HCT116 (cell line): ENCODE measurements at places on chromosomes 4 and X.

DNA sequence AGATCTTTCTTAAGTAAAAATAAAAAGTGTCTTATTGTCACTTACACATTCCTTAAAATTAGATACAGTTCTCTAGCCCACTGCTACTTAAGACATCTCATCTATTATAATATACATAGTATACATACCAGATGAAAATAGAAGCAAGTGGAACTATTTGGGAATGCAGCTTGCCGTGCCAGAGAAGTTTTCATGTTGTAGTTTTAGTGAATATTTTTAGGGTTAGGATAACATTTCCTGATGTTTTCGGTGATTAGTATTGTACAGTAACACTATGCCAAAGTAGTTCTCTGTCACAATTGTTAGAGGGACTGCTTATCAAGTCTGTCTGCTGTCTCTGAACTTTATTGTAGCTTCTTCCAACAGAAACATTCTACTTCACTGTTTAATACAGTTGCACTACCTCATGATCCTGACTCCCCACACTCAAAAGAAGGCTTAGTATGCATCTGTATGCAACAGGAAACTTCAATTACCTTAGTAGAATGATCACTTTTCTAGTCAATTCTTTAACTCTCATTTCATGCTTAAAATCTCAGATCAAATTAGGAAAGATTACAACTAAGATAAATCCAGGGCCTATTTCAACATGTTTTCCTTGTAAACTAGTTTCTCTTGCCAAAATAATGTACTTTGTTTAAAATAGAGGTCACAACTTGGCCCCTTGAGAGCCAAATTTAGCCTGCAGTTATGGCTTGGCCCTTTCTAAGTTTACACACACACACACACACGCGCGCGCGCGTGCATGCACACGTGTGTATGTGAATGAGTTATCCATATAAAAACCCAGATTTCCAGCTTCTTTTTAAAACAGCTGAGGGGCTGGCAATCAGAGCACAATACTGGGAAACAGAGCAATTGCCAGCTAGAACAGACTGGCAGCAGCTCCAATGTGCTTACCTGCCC is 42.3 kb upstream of the SRPX start:
- DNase-seq = no peak

DNA sequence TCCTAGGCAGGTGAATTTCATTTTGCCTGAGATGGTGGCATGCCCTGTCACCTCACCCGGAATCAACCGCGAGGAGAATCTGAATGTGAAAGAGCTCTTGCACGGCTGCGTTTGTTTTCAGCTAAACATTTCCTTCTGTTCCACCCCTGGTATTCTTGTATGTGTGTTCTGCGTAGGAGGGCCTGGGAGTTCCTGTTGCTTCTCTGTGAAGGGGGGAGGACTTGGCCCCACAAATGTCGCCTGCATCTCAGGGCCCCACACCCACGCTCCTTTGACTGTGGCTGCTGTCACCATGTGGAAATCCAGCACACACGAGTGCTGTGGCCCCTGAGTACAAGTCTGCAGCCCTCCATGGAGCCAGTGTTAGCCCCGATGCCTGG is 45.8 kb upstream of the CLCN4 start:
- no peak for DNase-seq

DNA sequence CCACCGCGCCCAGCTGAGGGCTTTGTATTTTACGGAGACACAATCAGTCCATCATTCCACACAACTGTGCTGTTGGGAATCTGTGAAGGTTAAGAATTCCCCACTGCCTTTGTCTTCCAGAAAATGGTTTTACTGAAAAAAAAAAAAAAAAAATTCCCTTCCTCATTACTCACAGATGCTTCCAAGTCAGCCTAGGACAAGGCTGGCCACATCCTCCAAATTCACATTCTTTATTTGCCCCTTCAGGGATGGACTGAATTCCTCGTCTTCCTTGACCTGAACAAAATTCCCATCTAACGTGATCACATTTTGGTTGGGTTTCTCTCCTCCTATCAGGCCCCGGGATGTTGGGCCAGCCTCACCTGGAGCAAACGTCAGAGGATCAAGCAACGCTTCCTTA is 130.3 kb downstream of the DHRSX start:
- DNase-seq = no peak

- DNase-seq = no peak
These were observed 193.3 kb downstream of the BANK1 start for GRCh38 chr4:101983835-101984234.

DNA sequence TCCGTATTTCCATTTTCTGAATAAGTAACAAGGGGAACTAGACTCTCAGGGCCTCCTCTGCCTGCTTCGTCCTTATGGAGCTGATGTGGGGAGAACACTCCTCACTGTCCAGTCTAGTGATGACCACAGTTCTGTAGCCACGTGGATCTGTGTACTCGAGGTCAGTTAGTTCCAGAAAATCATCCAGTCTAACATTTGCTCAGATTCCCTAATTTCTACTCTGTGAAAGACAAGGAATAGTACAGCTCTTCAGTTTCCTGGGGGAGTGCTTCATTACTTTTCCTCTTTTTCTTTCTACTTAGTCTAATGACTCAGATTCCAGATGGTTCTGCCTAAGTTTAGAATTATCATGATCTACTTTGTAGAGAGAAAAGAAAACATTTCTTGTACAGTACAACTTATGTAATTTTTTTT is 82.6 kb downstream of the SORBS2 start:
- DNase-seq = no peak

DNA sequence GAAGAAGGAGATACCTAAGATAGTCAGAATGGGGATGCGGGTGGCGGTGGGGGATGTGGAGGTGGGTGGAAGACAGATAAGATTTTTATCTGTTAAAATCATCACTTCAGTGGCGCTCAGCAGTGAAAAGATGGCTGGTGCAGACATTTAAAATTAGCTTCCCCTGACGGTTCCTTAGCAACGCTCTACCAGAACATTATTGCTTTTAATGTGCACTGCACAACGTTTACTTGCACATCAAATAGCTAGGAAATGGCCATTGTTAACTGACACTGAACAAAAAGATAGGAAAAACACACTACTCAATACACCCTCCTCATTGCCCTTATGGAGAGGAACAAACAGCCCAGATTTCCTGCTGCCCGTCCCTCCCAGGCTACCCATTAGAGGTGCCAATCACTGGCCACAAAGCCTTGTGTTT is 61.0 kb upstream of the FTHL17 start:
- no peak for DNase-seq

DNA sequence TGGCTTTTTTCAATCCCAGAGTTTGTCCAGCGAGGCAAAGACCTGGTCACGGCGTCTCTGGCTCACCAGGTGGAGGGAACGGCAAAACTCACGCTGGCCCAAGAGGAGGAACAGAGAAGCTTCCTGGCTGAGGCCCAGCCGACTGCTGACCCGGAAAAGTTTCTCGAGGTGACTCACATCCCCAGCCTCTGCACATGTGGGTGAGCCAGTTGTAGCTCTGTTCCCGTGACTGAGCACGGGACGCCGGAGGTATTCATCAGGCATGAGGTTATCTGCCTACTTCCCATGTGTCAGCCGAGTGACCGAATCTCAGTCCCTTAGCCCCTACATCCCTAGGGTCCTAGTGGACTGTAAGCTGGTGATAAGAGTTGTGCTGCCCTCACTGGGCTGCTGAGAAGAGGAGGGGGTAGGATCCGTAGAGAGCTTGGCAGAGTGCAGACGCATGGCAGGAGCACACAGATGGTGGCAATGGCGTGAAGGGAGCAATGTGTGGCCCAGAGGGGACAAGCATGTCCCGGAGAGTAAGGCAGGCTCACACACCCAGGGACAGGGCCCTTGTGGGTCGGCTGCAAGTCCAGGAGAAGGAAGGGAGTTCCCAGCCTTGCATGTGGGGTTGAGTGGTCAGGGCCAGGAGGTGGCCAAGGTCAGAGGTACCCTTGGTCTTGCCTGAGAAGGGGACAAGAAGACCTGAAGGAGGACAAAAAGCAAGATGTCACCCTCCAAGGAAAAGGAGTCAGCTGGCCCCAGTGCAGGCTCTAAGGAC is 42.9 kb downstream of the EVC start:
- peak; percentile 71 for DNase-seq
